NCI-H1092 (cell line): ENCODE measurements at places on chromosomes 1 and 21.
A peak's percentile ranks its signal among the peaks of the same experiment; 100 is the strongest.

DNA sequence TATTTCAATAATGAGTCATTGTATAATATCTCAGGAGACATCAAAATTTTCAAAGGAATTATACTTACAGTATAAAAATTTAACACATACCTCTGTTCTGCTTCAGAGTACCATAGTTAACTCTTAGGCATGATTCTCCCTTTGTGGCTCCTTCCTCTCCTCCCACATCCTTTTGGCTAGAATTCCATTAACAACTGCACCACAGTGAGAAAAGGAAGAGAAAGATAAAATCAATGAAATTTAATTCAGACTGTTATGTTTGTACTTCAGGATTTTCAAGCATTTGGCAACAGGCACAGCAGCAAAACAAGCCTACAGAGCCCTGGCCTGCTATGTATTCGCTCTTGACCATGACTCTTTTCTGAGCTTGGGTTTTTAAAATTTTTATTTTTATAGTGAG lies 57.2 kb upstream of the SGIP1 start:
- DNase-seq, result no peak

GRCh38 chr1:15948595-15949452 lies 27.1 kb downstream of the ZBTB17 start:
- DNase-seq, result no peak

DNA sequence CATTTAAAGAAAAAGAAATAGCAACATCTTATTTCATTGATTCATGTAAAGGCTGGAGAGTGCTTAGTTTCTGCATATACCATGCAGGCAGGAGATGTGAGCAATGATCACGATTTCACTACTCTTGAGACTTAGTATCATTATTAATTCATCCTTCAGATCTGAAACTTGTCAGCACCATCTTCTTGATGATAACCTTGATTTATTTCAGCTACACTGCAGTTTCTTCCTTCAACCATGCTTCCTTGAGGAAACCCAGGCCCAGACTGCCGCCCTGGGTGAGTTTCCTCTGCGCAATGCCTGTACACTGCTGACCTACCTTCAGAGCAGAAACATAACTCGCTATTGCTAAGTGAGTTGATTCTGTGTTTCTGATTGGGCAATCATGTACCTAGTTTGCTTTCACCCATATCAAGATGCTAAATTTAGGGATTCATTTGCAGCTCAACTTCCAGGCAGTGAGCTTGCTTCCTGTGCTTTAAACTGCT lies 13.5 kb upstream of the BCL10 start:
- DNase-seq, result no peak

GRCh38 chr1:219875860-219876259 lies 52.5 kb downstream of the SLC30A10 start:
- DNase-seq, result no peak

- no peak for DNase-seq
Observed at GRCh38 chr1:46188295-46189030, 9.8 kb downstream of the POMGNT1 start.

DNA sequence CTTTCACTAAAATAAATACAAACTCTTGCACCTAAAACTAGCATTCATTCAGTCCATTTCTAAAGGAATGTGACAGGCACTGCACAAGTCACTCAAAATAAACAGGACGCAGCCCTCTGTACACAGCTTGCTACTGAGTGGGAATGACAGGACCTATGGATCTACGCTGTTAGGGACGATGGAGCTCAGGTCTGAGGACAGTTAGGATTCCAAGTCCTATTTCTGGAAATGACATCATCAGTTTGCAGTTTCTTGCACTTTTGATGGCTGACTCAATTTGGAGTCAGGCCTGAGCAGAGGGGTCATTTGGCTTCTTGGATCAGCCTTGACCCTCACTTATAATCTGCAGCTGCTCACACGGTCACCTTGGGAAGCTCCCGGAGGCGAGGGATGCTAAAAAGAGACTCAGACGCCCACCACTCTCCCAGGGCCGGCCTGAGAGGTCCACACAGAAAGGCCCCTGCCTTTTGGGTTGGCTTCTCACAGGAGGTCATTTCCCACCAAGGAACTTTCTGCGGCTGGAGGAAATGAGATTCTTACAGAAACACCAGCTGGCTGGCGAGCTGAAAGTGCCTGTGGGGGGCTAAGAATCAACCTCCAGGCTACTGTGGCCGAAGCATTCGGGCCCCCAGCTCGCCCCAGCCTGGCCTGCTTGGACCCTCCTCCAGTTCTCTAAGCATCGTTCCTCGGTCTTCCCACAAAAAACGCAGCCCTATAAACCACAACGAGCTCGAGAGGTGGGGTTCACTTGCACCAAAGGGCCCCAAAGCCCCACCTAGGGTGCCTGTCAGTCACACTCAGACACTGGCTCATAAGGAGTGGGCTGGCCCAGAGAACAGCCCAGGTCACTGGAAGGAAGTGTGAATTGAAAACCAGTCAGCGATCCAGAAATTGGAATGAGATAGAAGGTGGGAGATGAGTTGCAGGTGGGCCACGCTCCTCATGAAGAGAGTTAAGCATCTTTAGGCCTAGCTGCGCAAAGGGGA lies 8.9 kb upstream of the PDE9A start:
- DNase-seq, result no peak

- no peak for DNase-seq
Observed at GRCh38 chr1:48450505-48450904, 21.5 kb downstream of the SPATA6 start.

- no peak for DNase-seq
Observed at GRCh38 chr21:44803651-44804050, 2.0 kb upstream of the UBE2G2 start.

DNA sequence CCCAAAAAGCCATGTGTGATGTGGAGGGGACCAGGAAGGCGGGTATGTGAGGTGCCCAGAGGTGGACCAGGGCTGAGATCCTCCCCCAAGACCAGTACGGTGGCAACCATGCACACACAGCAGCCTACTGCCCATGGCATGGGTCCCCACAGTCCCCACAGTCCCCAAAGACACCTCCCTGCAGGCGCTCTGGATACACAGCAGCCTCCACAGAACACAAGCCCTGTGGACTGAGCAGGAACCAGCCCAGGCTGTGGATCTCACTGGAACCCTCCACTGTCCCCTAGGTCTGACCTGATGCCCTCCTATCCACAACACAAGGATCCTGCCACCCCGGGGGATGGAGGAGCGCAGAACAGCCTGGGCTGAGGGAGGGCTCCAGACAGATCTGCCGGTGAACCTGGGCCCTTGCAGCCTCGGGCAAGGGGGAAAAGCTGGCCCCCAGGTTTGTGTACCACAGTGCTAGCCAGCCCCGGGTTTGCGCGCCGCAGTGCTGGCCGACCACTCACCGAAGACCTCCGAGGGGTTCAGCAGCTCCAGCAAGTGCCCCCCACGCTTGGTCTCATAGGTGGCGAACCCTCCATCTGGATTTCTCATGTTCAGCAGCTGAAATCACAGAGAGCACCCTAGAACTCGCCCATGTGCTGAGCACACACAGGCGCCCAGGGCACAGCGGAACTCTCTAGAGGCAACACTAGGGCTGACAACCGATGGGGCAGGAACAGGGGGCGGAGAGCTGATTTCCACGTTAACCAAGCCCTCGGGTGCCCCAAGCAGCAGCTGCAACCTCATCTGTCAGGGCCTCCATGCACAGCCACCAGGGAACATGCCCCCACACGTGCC lies 22.1 kb upstream of the SPATC1L start:
- no peak for DNase-seq

GRCh38 chr1:53361541-53361961 lies 33.7 kb upstream of the LRP8 start:
- no peak for DNase-seq

GRCh38 chr1:190478149-190479049 lies 735 bp upstream of the BRINP3 start:
- peak; percentile 33 for DNase-seq

GRCh38 chr1:10211805-10212410 lies 1.5 kb downstream of the KIF1B start:
- DNase-seq, result no peak

GRCh38 chr1:182304627-182305026 lies 87.0 kb downstream of the GLUL start:
- DNase-seq, result no peak
